ENCODE measurements at places on chromosomes 11 and 22. TPM values are rescaled to one million over a fixed set of nuclear protein-coding genes. Genes with fewer than 3 reads are reported as not detected.

ZBTB16 gene
- total RNA-seq = 3.0 TPM

FAR1 gene
- total RNA-seq = 36.4 TPM

MFNG gene
- 108 TPM for total RNA-seq

RTN4RL2 gene
- total RNA-seq = 0.33 TPM

ZNF214 gene
- total RNA-seq = not detected

MMP8 gene
- total RNA-seq = not detected

RBMXL2 gene
- not detected for total RNA-seq

- peaks cover 2% of the 10 kb centered on the region for H3K27me3 ChIP-seq
- no peaks in the 10 kb centered on the region for H3K4me1 ChIP-seq
- no peak for DNase-seq
Observed at GRCh38 chr11:10331548-10332289, 26.8 kb downstream of the ADM start.

DNA sequence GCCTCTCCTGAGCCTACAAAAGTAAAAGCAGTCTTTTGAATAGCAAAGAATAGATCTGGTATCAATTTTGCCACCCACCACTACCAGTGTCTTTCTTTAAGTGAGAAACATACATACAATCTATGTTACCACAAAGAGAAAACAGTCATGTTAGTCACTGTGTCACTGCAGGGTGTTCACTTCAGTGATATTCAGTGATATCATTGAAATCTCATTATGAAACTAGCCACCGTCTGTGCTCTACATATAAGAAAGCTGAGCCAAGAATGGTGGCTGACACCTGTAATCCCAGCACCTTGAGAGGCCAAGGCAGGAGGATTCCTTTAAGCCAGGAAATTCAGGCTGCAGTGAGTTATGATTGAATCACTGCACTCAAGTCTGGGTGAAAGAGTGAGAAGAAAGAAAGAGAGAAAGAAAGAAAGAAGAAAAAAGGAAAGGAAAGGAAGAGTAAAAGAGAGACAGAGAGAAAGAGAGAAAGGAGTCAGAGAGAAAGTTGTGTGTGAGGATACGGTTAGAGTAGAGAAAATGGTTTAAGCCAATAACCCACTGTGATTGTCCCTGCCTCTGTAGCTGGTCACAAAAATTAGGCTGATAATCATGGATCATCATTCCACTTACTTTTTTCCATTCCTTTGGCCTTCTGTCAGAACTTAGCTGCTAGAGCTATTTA is 847.1 kb downstream of the FAM181B start:
- peak; percentile 13 for DNase-seq
- H3K27me3 ChIP-seq = no peaks in the 10 kb centered on the region
- no peaks in the 10 kb centered on the region for H3K36me3 ChIP-seq
- no peak overlapping the region for H3K4me3 ChIP-seq
- peaks cover 10% of the 10 kb centered on the region for H3K4me1 ChIP-seq

- peaks cover 10% of the 10 kb centered on the region for H3K4me1 ChIP-seq
- H3K36me3 ChIP-seq = no peaks in the 10 kb centered on the region
- H3K4me3 ChIP-seq = no peak overlapping the region
- H3K27ac ChIP-seq = no peak overlapping the region
- no peaks in the 10 kb centered on the region for H3K27me3 ChIP-seq
Observed at GRCh38 chr11:78048561-78048960, 15.1 kb upstream of the THRSP start.

DNA sequence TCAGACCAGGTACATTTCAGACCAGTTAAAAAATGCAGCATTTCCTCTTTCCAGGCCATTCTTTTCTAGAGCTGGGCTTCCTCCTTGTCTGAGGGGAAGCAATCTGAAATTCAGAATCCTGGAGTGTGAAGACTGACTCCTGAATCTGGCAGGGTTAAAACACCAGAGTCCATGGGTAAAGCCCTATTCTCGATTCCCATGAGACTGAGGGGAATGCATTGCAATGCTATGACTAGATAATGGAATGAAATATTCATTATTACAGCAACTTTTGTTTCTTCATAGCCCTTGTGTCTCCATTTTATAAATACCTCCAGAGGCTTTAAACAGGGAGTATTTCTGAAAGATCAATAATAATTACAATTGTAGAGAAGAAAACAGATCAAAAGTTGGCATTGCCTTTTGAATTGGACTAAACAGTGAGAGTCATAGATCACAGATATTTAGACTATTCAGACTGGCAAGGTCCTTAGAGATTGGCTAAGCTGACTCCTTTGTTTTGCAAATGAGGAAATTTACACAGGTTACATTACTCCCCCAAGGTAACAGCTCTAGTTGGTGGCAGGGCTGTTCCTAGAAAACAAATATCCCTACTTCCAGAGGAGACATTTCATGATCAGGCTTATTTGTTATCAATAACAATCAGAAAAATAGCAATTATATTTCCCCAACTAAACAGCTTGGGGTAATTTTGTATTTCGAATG is 632.6 kb upstream of the KIRREL3 start:
- no peak overlapping the region for H3K4me3 ChIP-seq
- no peaks in the 10 kb centered on the region for H3K4me1 ChIP-seq

DNA sequence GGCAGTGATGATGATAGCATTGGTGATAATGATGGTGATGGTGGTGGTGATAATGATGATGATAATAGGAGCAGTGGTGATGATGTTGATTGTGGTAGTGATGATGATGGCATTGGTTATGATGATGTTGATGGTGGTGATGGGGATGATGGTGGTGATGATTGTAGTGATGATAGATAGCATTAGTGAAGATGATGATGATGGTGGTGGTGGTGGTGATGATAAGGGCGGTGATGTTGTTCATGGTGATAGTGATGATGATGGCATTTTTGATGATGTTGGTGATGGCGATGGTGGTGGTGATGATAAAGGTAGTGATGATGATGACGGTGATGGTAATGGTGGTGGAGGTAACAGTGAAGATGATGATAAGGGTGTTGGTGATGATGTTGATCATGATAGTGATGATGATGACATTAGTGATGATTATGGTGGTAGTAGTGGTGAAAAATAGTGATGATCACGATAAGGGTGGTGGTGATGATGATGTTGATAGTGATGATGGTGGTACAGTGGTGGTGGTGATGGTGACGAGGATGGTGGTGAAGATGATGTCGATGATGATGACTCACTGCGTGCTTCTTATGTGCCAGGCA is 93.0 kb downstream of the MPPED1 start:
- H3K36me3 ChIP-seq = no peaks in the 10 kb centered on the region
- no peak overlapping the region for H3K4me3 ChIP-seq
- no peak for DNase-seq
- H3K27me3 ChIP-seq = no peaks in the 10 kb centered on the region
- H3K4me1 ChIP-seq = no peaks in the 10 kb centered on the region

DNA sequence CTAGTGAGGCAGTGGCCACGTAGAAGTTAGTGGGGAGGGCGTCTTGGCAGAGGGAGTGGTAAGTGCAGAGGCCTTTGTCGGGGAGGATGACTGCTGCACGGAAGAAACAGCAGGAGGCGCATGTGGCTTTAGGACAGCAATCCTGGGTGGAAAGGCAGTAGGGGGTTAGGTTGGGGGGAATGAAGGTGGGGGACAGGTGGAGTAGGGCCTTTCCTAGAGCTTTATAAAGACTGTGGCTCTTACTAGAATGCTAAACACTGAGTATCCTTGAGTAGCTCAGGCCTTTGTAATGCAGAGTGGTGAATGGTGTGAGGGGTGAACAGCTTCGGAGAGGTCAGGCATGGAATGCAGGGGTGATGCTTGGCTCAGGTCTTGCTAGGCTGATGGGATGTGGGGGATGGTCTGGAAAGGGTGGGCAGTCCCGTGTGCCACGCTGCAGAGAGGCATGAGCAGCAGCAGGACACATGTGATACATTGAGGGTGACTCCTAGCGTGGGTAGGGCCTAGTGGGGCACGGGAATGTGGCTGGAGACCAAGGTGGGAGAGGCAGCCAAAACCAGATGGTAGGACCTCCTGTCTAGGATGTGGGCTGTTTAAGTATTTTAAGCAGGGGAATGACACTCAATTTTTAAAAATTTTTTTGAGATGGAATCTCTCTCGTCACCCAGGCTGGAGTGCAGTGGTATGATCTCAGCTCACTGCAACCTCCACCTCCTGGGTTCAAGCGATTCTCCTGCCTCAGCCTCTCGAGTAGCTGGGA is 19.2 kb downstream of the AP2A2 start:
- no peak for DNase-seq
- H3K4me3 ChIP-seq = no peak overlapping the region
- H3K27me3 ChIP-seq = no peaks in the 10 kb centered on the region
- H3K36me3 ChIP-seq = peaks cover 45% of the 10 kb centered on the region
- peaks cover 30% of the 10 kb centered on the region for H3K4me1 ChIP-seq
- no peak overlapping the region for H3K27ac ChIP-seq

DNA sequence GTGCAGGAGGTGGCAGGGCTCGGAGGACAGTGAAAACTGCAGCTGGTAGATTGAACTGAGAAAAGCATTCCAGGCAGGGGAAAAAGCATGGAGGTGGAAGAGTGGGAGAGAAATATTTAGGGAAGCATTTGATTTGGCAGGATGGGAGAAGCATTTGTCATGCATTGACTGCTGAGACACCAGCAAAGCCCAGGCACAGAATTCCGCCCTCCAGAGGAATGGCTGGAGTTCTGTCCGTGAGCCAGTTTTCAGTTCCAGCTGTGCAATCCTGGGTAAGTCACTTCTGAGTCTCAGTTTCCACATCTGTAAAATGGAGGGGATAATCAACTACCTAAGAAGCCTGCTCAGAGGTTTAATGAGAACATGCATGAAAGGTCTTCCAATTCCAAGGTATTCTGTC is 4.3 kb upstream of the TSKU start:
- H3K4me3 ChIP-seq = no peak overlapping the region
- no peak for DNase-seq
- H3K36me3 ChIP-seq = peaks cover 7% of the 10 kb centered on the region
- peaks cover 7% of the 10 kb centered on the region for H3K4me1 ChIP-seq
- no peak overlapping the region for H3K27ac ChIP-seq
- H3K27me3 ChIP-seq = peaks cover 29% of the 10 kb centered on the region

- no peak for DNase-seq
- peaks cover 10% of the 10 kb centered on the region for H3K4me1 ChIP-seq
- no peaks in the 10 kb centered on the region for H3K36me3 ChIP-seq
- no peak overlapping the region for H3K4me3 ChIP-seq
Observed at GRCh38 chr11:4496557-4497248, 14.3 kb downstream of the OR52K1 start.

- H3K36me3 ChIP-seq = peaks cover 6% of the 10 kb centered on the region
- H3K4me1 ChIP-seq = peaks cover 16% of the 10 kb centered on the region
- H3K4me3 ChIP-seq = no peak overlapping the region
- H3K27me3 ChIP-seq = no peaks in the 10 kb centered on the region
- H3K27ac ChIP-seq = no peak overlapping the region
Observed at GRCh38 chr11:77400271-77400670, 73.6 kb downstream of the PAK1 start.

GRCh38 chr11:99973993-99974392 is 713.1 kb upstream of the ARHGAP42 start:
- no peaks in the 10 kb centered on the region for H3K27me3 ChIP-seq
- H3K4me1 ChIP-seq = no peaks in the 10 kb centered on the region
- no peaks in the 10 kb centered on the region for H3K36me3 ChIP-seq
- no peak for DNase-seq
- H3K27ac ChIP-seq = no peak overlapping the region

DNA sequence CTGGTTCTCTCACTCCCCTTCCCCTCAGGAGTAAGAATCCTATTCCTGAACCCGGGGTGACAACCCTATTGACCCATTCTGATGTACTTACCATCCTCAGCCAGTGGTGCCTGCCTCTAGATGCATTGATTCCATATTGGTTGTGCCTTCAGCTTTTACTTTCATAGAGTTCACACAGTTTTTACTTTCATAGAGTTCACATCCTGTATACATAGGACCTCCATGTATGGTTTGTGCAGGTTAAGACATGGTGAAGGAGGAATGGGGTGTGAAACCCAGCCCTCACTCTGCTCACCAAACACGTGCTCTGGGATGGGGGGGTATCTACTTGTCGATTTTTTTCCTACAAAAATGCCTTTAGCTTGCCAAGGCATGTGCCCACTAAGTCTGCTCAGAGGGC is 105.6 kb upstream of the TBCEL start:
- no peak overlapping the region for H3K27ac ChIP-seq
- DNase-seq = no peak
- no peaks in the 10 kb centered on the region for H3K36me3 ChIP-seq
- peaks cover 4% of the 10 kb centered on the region for H3K27me3 ChIP-seq

GRCh38 chr11:93389737-93390136 is 59.2 kb downstream of the DEUP1 start:
- no peaks in the 10 kb centered on the region for H3K4me1 ChIP-seq
- H3K4me3 ChIP-seq = no peak overlapping the region
- no peak for DNase-seq
- no peaks in the 10 kb centered on the region for H3K36me3 ChIP-seq
- no peak overlapping the region for H3K27ac ChIP-seq

GRCh38 chr11:77705195-77705875 is 67.7 kb upstream of the CLNS1A start:
- H3K4me1 ChIP-seq = peaks cover 24% of the 10 kb centered on the region
- peak; percentile 52 for DNase-seq
- no peaks in the 10 kb centered on the region for H3K27me3 ChIP-seq

DNA sequence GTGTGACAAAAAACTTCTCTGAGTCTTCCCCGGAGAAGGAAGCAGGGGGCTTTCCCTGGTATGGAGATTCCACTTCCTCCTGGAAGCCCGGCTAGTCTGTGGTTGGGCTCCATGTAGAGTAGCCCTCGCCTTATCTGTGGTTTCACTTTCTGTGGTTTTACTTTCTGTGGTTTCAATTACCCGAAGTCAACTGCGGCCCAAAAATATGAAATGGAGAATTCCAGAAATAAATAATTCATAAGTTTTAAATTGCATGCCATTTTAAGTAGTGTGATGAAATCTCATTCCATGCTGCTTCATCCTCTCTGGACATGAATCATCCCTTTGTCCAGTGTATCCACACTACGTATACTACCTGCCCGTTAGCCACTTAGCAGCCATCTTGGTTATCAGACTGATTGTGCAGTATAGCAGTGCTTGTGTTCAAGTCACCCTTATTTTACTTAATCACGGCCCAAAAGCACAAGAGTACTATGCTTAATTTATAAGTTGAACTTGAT is 275.0 kb upstream of the SESN3 start:
- H3K4me1 ChIP-seq = peaks cover 9% of the 10 kb centered on the region
- no peaks in the 10 kb centered on the region for H3K36me3 ChIP-seq
- DNase-seq = no peak
- H3K27me3 ChIP-seq = peaks cover 2% of the 10 kb centered on the region

DNA sequence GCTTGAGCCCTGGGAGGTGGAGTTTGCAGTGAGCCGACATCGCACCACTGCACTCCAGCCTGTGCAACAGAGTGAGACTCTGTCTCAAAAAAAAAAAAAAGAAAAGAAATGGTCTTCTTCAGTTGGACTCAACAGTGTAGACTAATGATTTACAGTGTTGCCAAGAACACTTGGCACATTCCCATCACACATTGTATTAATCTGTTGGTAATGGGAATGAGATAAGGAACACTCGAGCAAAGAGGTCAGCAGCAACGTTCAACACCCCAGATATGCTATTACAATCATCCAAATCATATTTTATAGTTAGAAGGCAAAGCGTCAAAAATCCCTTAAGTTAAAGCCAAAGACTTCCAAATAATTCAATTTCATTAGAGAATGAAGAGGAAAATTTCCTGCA is 14.5 kb downstream of the CDON start:
- no peaks in the 10 kb centered on the region for H3K27me3 ChIP-seq
- DNase-seq = no peak
- no peak overlapping the region for H3K4me3 ChIP-seq
- no peak overlapping the region for H3K27ac ChIP-seq
- no peaks in the 10 kb centered on the region for H3K36me3 ChIP-seq

- H3K27ac ChIP-seq = no peak overlapping the region
- H3K36me3 ChIP-seq = no peaks in the 10 kb centered on the region
- H3K27me3 ChIP-seq = no peaks in the 10 kb centered on the region
- H3K4me1 ChIP-seq = no peaks in the 10 kb centered on the region
- no peak overlapping the region for H3K4me3 ChIP-seq
Observed at GRCh38 chr11:91163619-91164451, 941.0 kb upstream of the CHORDC1 start.
